Sigmoid colon (tissue), 7 donors: ENCODE measurements at places on chromosomes 7 and 10. TPM values are rescaled to one million over a fixed set of nuclear protein-coding genes. Genes with fewer than 3 reads are reported as not detected.

SLC26A5 gene
- 0.54 TPM for total RNA-seq

ACTL6B gene
- not detected for total RNA-seq

TMEM236 gene
- total RNA-seq, result 1.8 TPM

CHRM2 gene
- total RNA-seq, result 99.9 TPM

VSTM4 gene
- 9.5 TPM for total RNA-seq

NME8 gene
- 0.36 TPM for total RNA-seq

AEBP1 gene
- 91.1 TPM for total RNA-seq

STK31 gene
- not detected for total RNA-seq

GRCh38 chr7:69198250-69198649 lies 400.0 kb upstream of the AUTS2 start:
- no peak overlapping the region for H3K4me3 ChIP-seq
- no peaks in the 10 kb centered on the region for H3K27me3 ChIP-seq
- H3K27ac ChIP-seq, result no peak overlapping the region
- H3K36me3 ChIP-seq, result no peaks in the 10 kb centered on the region
- no peaks in the 10 kb centered on the region for H3K4me1 ChIP-seq

DNA sequence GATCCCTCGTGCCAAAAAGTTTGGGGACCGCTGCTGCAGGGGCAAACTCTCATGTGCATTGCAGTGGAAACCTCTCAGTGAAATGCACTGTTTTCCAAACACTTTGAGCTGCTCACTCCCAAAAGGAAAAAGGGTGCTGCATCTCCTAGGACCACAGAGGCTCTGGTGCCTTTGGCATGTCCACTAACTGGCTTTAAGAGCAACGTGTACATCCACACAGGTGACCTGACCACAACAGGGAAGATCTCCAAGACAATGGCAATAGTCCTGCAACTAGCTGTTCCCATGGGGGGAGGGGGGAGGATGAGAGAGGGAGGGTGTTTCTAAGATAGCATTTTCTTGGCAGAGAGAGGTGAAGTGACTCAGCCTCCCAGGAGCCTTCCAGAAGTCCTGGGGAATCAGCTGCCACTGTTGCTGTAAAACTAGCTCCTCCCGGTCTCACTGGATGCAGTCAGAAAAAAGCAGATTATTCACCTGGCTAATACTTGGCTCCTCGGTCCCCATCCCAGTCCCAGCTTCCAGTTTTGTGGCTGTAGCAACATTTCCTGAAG lies 181.7 kb downstream of the HECW1 start:
- no peaks in the 10 kb centered on the region for H3K27me3 ChIP-seq
- peak; percentile 72 for DNase-seq
- H3K4me1 ChIP-seq, result no peaks in the 10 kb centered on the region
- H3K4me3 ChIP-seq, result no peak overlapping the region

DNA sequence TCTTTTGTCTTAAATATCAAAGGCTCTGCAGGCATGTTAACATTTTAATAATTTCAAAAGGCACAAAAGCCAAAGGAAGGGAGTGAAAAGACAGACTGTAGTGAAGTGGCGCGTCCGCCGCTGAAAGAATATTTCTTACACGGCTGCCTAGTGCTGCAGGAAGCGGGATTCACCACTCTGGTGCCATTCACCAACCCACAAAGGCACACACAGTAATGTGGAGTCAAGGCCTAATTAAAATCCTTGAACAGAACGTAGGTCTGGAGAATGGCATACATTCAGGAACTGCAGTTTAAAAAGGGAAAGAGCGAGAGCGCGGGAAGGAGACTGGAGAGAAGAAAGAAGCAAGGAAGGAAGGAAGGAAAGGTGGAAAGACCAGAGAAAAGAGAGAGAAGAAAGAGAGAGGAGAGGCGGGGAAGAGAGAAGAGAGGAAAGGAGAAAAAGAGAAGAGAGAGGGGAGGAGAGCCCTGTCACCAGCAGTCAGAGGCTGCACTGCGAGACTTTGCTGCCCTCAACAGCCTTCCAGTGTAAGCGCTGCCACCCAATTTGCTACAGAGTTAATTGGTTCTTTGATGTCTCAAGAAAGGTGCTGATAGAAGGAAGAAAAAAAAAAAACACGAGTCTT lies 554.0 kb downstream of the MDFIC start:
- H3K27me3 ChIP-seq, result no peaks in the 10 kb centered on the region
- H3K4me1 ChIP-seq, result no peaks in the 10 kb centered on the region
- DNase-seq, result no peak
- H3K4me3 ChIP-seq, result peak overlapping the region; percentile 52

DNA sequence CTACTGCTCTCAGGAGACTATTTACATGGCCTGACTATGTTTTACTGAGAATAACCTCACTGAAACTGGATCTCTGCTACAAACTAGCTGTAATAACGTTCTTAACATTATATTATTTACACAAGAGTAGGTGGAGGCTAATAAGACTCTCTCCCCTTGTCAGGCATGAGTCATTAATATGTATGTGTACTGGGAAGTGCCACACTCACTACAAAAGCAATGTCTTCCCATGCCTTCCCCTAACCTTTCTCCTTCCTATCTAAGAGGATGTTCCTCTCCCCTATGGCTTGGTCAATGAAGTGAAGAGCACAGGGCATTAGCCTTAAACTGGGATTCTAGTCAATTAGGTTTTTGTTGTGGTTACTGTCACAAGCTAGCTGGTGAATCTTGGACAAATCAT lies 147.9 kb downstream of the DGKB start:
- H3K36me3 ChIP-seq, result no peaks in the 10 kb centered on the region
- DNase-seq, result no peak
- H3K27ac ChIP-seq, result no peak overlapping the region
- H3K4me3 ChIP-seq, result no peak overlapping the region
- H3K27me3 ChIP-seq, result no peaks in the 10 kb centered on the region

DNA sequence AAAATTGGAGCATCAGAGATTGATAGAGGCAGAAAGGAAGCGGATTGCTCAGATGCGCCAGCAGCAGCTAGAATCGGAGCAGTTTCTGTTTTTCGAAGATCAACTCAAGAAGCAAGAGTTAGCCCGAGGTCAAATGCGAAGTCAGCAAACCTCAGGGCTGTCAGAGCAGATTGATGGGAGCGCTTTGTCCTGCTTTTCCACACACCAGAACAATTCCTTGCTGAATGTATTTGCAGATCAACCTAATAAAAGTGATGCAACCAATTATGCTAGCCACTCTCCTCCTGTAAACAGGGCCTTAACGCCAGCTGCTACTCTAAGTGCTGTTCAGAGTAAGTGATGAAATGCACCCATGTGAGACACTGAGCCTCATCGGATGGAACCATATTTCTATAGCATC lies 33.1 kb downstream of the STAMBPL1 start:
- H3K27ac ChIP-seq, result peak overlapping the region; percentile 26
- H3K4me3 ChIP-seq, result no peak overlapping the region
- peak; percentile 67 for DNase-seq

DNA sequence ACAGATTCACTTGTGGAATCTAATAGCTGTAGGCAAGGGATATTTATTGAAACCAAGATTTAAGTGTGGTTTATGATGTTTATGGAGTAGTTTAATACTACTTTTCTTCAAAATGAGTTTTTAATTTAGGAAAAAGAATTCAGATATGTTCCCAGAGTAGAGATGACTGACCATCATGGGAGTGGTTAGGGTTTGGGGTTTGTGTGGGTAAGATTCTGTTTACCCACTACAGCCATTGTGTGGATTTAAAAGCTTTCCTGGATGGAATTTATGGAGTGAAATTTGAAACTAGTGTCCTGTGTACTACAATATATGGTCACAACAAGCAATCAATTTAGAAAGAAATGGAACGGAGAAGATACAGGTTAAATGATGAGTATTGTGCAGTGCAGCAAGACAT lies 453.5 kb downstream of the AUTS2 start:
- H3K4me1 ChIP-seq, result no peaks in the 10 kb centered on the region
- no peak overlapping the region for H3K4me3 ChIP-seq
- H3K36me3 ChIP-seq, result no peaks in the 10 kb centered on the region
- DNase-seq, result no peak

GRCh38 chr7:84195295-84196060 lies 889 bp upstream of the SEMA3A start:
- peaks cover 3% of the 10 kb centered on the region for H3K4me1 ChIP-seq
- H3K27ac ChIP-seq, result peak overlapping the region; percentile 78
- H3K36me3 ChIP-seq, result no peaks in the 10 kb centered on the region

DNA sequence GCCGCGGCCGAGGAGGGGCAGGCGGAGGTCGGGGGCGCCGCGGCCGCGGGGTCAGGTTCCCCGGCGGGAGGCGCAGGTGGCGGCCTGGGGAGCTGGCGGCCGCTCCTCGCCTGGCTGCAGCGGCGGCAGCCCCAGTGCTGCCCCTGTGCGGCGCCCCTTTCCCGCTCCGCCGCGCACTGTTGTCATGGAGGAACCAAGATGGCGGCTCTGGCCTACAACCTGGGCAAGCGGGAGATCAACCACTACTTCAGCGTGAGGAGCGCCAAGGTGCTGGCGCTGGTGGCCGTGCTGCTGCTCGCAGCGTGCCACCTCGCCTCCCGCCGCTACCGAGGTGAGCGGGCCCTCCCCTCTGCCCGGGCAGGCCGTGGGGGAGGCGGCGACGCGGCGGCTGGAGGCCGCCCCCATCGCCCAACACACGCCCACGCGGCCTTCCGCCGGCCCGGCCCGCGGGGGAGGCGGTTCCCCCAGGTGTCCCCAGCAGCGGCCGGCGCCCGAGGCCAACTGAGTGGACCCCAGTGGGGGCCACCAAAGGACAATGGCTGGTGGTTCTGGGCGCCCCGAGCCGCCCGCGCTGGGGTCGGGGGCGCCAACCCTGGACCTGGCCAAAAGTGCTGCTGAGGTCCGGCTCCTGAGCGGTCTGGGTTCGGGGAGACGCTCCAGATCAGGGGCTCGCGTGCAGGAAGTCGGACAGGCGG lies 425 bp downstream of the CASD1 start:
- H3K4me1 ChIP-seq, result peaks cover 18% of the 10 kb centered on the region
- DNase-seq, result peak; percentile 77
- no peaks in the 10 kb centered on the region for H3K36me3 ChIP-seq
- peak overlapping the region; percentile 79 for H3K4me3 ChIP-seq

DNA sequence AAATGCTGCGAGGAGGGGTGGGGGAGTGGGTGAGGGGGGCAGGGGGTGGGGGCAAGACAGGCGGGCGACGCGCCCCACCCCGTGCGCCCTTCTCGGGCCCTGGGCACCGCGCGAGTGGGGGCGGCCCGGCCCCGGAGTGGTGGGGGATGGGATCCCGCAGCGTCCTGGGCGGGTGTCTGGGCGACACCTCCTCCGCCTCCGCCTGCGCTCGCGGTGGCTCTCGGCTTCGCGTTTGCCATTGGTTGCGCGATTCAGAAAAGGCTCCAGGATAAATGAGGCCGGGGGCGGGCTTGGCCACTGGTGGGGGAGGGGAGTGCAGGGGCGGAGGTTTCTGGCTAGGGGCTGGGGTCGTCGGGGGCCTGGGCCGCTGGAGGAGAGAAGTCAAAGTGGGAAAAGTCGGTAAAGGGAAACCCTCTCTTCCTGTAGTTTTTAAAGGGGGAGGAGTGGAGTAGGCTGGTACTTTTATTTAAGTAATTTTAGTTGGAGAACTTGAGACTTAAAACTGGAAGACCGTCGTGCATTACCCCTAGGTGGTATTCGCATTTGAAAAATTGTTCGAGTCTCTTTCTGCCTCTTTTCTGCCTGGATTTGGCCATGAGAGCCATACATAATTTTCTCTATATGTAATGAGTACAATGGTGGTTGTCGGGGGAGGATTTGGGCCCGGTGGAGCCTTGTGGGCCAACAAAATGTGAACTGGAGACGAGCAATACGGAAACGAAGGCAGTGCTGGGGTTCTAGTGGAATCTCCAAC lies 992 bp upstream of the IGF2BP3 start:
- H3K36me3 ChIP-seq, result no peaks in the 10 kb centered on the region
- H3K4me3 ChIP-seq, result peak overlapping the region; percentile 16
- H3K27ac ChIP-seq, result no peak overlapping the region
- H3K27me3 ChIP-seq, result peaks cover 78% of the 10 kb centered on the region

GRCh38 chr7:7862393-7862792 lies 106.2 kb upstream of the GLCCI1 start:
- no peak overlapping the region for H3K27ac ChIP-seq
- no peak overlapping the region for H3K4me3 ChIP-seq
- H3K36me3 ChIP-seq, result no peaks in the 10 kb centered on the region
- H3K27me3 ChIP-seq, result no peaks in the 10 kb centered on the region

DNA sequence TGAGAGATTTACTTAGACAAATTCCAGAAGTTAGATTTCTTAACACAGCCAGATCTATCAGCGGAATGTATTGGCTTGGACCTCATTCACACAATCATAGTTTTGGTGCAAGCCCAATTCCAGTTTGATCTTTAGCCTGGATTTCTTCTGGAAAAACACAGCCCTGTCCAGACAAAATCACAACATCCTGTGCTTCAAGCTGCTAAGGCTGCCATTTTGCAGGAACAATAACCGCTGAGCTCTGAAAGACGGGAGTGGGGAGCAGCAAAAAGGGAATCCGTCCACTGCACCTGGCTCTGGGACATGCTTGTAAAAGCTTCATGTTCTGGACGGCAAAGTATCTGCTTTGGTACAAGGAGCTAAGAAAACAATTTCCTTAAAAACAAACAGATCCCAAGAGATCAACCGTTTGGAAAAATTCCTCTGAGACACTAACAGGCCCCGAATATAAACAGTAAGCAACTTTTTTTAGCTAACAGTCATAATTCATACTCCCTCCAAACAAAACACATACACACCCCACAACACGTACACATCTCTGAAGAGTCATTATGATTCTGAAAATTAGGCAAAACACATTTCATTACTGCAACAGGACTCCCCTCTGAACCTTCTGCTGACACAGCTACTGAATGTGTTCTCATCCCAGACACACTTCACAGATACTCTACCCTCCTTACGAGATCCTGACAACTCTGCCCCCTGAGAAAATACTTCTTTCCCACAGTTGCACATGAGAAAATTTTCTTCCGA lies 32.4 kb downstream of the ITIH5 start:
- H3K4me1 ChIP-seq, result no peaks in the 10 kb centered on the region
- no peak overlapping the region for H3K4me3 ChIP-seq
- H3K27me3 ChIP-seq, result no peaks in the 10 kb centered on the region
- peak overlapping the region; percentile 70 for H3K27ac ChIP-seq

- no peak overlapping the region for H3K4me3 ChIP-seq
- no peaks in the 10 kb centered on the region for H3K36me3 ChIP-seq
- H3K27ac ChIP-seq, result no peak overlapping the region
- DNase-seq, result no peak
These were observed 167.0 kb upstream of the TCERG1L start for GRCh38 chr10:131478377-131478989.

- H3K36me3 ChIP-seq, result no peaks in the 10 kb centered on the region
- H3K4me1 ChIP-seq, result peaks cover 16% of the 10 kb centered on the region
- H3K4me3 ChIP-seq, result peak overlapping the region; percentile 65
- peak overlapping the region; percentile 76 for H3K27ac ChIP-seq
These were observed 931 bp downstream of the PAPSS2 start for GRCh38 chr10:87660484-87661133.

- H3K27ac ChIP-seq, result no peak overlapping the region
- no peak overlapping the region for H3K4me3 ChIP-seq
- no peaks in the 10 kb centered on the region for H3K27me3 ChIP-seq
- no peak for DNase-seq
These were observed 177.2 kb upstream of the INHBA start for GRCh38 chr7:41880107-41880506.

DNA sequence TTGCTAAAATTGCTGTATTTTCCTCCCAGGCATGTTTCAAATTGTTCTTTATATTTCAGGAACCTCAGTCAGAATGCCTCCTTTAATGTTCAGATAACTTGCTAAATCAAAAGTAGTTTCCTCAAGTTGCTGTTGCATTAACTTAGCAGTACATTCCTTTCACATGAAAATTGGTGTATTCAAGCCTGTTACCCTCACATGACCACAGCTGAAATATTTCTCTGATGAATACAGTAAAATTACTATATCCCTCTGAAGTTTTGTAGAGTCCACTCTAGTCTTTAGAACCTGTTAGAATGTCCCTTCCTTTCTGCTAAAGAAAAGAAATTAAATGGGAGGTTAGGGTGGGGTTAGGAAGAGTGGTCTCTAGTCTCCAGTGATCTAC lies 24.5 kb upstream of the C1GALT1 start:
- H3K4me3 ChIP-seq, result no peak overlapping the region
- H3K36me3 ChIP-seq, result no peaks in the 10 kb centered on the region
- no peaks in the 10 kb centered on the region for H3K4me1 ChIP-seq
- no peak for DNase-seq
- no peaks in the 10 kb centered on the region for H3K27me3 ChIP-seq
